Stimulated activated CD4-positive, alpha-beta T cell treated with anti-CD3 and anti-CD28 coated beads, TNF-alpha, amount 100 ng/mL, for 24 hours (primary cell): ENCODE measurements at places on chromosomes 4 and X.

GRCh38 chr4:22653752-22654151 lies 39.0 kb upstream of the GBA3 start:
- no peak for DNase-seq

DNA sequence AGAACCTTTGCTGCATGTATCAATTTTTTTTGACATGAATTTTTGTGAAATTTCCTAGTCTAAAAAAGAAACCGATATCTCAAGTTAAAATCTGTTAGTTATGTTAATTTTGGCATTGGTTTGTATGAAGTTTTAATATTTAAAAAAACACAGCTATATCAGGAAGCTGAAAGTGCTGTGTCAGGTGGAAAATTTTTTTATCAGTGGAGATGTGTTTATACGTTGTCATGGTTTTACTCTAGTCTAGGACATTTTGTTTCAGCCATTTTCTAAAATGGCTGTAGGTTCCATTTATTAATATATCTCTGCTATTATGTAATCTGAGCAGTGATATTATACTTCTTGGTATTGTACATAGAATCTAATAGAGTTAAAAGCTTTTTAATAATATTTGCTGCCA lies 34.2 kb downstream of the OCRL start:
- no peak for DNase-seq

- no peak for DNase-seq
Measured at GRCh38 chr4:83552924-83553323, 17.0 kb downstream of the GPAT3 start.

GRCh38 chr4:100169491-100170485 lies 20.5 kb downstream of the DDIT4L start:
- DNase-seq, result no peak

DNA sequence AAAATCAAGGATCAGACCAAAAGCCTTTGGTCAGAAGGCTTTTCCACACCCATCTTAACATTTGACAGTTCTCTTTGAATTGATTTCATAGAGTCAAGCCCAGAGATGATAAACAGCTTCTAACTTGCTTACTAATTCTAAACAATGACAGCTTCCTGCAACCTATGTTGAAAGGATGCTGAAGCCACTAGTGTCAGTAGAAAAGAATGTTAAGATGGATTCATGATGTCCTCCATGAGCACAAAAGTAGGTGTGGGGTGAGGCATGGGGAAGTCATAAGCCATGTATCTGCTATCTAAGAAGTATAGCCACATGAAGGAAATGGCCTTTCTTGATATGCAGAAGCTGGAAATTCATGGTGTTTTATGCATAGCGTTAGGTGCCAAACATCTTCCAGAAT lies 269.3 kb downstream of the DHX15 start:
- DNase-seq, result no peak
